CD8-positive, alpha-beta memory T cell (primary cell): ENCODE measurements at places on chromosomes 4 and X. TPM values are rescaled to one million over a fixed set of nuclear protein-coding genes. Genes with fewer than 3 reads are reported as not detected.

Gene SPACA5
- polyA plus RNA-seq: not detected

Gene DDIT4L
- polyA plus RNA-seq: 0.15 TPM

DNA sequence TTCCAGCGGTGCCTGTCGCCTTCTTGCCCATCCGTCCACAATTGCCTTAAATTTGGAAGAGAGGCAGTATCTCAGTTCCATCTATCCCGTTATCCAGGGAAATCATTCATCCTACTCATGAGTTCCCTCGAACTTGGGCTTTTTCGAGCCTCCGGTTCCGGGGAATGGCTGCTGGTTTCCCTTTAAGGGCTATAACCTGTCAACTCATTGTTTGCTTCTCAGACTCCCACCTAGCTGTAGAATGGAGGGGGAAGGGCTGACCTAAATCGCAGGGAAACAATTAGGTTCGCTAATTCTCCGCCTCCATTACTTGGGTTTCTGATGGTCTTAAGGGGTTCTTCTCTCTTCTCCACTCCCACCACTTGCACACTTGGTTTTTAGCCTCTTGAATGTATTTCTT is 1.2 kb downstream of the UCHL1 start:
- no peak for DNase-seq

GRCh38 chr4:151688003-151688784 is 72.6 kb downstream of the GATB start:
- DNase-seq: no peak

- no peak for DNase-seq
Measured at GRCh38 chrX:46575586-46575985, 2.0 kb downstream of the CHST7 start.

DNA sequence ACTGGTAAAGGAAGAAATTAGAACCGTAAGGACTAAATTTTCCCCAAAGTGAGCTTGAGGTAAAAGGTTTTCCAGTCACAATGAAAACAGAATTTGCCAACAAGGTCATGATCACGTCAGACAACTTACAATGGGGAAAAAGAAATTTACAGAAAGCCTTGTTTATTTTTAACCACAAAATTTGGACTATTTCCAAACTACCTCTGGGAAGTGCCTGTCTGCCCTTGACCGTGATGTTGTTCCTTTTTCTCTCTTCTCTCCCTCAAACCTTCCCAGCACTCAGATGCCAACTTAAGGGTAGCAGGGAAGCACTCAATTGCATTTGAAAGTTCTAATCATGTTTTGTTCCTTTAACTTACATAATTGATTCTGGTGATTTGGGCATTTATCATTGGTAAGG is 32.5 kb downstream of the MEPE start:
- no peak for DNase-seq

DNA sequence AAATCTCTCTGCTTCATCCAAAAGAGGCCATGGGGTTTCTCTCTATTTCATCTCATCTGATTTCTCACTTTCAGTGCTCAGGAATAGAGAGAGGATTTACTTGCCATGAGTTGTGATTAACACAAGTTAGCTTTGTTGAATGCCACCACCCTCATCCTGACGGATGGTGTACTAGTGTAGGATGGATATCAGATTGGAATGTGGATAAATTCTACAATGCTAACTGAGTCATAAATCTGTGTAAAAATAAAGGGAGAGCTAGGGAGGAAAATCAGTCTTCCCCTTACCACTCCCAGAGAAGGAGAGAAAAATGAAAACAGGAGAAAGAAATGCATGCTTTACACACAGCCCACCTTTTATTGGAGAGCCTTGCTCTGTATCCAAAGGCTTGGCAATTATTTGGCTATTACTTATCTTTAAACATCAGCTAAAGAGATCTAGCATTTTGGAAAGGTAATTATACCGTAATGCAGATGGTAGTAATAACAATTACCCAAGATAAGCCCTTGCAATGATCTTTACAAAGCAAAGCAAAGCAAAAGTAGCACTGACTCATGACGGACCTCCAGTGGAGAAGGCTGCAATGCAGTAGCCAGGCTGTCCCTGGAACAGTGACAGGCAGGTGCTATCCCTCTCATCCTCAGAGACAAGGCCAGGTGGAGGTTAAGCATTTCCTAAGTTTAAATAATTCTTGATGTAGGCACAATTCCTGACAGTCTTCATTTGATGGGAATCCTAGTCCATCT is 306.3 kb upstream of the PPARGC1A start:
- no peak for DNase-seq
